ENCODE measurements at places on chromosomes 5 and 9.

DNA sequence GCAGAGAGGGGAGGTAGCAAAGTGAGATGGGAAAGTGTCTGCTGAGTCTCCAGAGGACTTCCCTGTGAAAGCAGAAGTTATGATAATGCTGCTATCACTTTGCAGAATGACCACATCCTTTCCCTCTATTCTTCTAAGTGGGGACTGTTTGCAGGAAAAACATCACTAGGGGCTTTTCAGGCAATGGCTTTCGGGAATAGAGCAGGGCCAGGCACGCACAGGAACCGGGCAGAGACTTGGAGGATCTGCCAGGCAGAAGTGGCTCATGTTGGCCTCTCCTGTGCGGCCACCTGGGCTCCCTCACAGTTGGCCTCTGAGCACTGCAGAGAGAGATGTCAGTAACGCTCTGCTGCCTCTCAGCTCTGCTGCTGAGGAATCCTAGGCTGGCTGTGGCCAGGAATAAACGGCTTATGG, 214.7 kb downstream of the MAST4 start:
- DNase-seq, result no peak

DNA sequence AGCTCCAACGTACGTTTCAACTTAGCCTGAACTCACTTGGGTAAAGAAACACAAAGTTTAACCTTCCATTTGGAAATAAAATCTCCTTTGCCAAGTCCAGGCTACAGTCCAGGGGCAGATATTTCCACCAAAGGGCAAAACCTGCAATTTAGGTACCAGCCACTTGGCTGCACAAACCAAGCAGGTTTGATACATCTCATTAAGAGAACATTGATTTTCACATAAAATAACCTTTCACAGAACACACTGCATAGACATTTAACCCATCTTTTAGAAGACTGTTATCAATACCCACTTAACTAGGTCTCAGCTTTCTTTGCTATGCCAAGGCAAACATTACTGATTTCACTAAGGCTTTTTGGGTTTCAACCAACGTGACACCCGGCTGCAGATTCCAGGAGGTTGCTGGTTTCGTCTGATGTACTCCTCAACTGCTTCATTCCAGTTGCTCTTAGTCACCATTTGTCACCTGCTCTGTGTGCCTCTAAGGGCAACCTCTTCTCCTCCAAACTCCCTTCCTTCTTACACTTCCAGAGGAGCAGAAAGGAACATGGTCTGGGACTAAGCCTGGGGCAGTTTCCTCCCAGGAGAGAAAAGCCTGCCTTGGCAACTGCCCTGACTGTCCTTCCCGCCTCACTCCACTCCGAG, 67.1 kb downstream of the EPB41L4B start:
- no peak for DNase-seq

DNA sequence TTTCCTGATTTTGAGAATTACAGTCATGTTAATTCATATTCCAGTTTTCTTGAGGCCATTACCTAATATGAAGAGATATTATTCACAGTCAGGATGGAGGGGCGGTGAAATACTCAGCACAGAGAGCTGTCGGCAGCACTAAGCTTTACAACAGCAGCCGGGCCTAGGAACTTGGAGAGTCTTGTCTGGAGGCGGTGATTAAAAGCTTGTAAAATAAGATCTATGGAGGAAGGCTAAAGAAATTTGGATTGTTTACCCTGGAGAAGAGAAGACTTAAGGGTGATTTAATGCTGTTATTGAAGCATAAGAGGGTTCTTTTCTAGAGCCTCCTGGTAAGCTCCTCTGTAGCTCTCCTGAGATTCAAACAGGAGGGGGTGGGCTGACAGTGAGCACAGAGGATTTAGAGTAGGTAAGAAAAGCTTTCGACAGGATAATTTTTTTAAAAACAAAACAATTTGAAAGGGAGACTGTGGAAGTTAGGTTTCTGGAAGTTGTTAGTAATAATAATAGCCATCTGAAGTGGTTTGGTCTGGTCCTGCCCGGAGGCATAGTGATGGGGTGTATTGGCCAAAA, 406.3 kb upstream of the ADAMTSL1 start:
- no peak for DNase-seq

DNA sequence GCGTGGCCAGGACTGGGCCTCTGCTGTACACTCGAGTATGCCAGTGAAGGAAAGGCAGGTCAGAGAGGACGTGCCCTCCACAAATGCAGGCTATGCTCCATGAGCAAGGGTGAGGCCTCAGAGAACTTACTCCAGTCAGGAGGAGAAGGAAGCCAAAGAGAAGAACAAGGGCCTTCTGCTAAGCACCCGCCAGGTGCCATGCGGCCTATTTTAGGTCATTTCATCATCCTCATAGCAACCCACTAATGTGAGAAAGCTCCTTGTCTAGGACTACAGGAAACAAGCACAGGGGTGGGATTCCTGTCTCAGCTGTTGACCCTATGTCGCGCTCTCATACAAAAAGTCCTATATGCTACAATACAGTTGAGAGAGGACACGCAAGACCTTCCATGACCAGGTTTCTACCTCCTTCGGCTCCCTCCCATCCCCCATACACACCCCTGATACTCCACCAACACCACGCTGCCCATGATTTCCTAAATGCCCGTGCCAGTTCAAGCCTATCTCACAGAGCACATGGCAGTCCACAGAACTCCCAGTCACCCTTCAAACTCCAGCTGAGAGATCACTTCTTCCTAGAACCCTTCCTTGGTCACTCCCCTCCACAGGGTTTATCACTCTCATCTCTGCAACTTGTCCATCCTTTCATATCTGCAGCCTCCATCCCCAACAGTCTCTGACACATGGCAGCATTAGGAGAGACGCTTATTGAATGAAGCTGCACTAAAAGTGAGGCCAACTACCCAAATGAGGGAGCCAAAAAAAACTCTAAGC, 26.8 kb downstream of the PSMB7 start:
- DNase-seq, result no peak

DNA sequence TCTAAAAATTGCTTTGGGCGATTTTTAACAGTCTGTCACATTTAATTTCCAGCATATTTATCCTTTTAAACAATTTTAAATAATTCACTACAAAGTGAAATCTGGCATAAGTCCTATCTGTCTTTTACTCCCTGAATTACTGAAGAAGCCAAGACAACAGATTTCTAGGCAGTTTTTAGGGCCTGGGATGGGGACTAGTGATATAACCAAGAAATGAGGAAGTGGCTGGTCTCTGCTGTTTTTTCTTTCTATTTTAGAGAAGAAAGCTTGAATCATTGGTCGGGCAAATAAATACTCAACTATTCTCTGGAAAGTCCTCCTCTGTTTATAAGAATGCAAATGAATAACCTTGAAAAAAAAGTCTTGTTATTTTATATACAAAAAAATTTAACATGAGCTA, 79.7 kb upstream of the SSBP2 start:
- no peak for DNase-seq

DNA sequence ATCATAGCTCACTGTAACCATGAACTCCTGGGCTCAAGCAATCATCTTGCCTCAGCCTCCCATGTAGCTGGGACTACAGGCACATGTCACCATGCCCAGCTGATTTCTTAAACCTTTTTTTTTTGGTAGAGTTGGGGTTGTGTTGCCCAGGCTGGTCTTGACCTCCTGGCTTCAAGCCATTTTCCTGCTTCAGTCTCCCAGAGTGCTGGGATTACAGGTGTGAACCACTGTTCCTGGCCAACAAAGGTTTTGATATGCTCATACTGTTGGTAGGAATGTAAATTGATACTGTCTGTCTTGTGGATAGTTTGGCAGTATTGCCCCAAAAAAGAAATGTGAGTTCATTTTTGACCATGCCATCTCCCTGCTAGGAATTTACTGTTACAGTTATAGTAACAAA, 77.4 kb upstream of the TMEM171 start:
- no peak for DNase-seq

- no peak for DNase-seq
Measured at GRCh38 chr5:119385536-119386128, 29.8 kb downstream of the TNFAIP8 start.

DNA sequence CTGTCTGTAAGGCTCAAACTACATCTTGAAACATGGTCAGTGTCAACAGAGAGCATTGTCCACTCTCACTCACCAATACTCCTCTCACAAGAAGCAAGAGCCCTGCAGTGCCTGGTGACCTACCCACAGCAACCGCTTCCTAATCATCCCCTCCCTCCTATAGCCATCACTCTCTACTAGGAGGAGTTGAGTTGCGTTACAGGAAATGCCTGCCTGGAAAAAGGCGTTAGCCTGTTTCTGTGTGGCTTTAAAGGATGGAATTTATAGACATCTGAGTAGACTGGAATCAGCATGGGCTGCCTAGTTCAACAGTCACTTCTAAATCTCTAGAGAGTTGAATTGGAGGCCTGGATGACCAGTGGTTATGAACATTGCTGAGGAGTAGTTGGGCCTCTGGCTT, 108.3 kb upstream of the FER start:
- DNase-seq, result no peak

GRCh38 chr9:110255463-110256379, 586 bp downstream of the TXN start:
- DNase-seq, result no peak

- DNase-seq, result no peak
Measured at GRCh38 chr9:95766906-95767305, 108.6 kb upstream of the ERCC6L2 start.

- DNase-seq, result no peak
Measured at GRCh38 chr9:125493384-125493783, 213.6 kb downstream of the MAPKAP1 start.

GRCh38 chr5:83517072-83517687, 45.6 kb downstream of the VCAN start:
- DNase-seq, result no peak

DNA sequence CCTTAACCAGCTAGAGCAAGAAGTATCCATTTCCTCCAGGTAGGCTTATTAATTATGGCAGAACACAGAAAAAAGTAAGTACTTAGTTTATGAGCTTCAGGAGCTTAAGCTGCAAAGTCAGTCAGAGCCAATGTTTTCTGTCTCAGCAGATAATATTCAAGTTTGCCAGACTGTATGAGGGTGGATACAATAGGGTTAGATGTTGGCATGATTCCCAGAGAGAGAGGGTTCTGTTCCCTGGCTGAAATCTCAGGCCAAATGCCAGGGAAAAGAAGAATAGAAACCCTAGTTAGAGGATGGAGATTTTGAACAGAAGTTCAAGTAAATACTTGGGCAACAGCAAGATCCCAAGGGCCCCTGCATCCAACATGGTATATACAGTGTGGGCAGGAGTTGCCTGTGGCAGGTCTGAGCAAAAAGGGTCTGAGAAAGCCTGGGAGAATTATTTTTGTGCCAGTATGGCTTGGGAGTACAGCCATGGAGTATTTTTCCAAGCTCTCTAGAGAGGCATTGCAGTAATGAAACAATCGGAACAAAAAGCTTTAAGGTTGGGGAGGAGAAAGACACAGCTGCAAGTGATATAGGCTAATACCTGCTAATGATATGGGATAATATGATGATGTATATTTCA, 31.0 kb upstream of the ISOC1 start:
- no peak for DNase-seq

GRCh38 chr5:37717613-37718431, 122.0 kb downstream of the GDNF start:
- no peak for DNase-seq

- DNase-seq, result no peak
Measured at GRCh38 chr5:59007460-59008063, 424.7 kb downstream of the RAB3C start.

DNA sequence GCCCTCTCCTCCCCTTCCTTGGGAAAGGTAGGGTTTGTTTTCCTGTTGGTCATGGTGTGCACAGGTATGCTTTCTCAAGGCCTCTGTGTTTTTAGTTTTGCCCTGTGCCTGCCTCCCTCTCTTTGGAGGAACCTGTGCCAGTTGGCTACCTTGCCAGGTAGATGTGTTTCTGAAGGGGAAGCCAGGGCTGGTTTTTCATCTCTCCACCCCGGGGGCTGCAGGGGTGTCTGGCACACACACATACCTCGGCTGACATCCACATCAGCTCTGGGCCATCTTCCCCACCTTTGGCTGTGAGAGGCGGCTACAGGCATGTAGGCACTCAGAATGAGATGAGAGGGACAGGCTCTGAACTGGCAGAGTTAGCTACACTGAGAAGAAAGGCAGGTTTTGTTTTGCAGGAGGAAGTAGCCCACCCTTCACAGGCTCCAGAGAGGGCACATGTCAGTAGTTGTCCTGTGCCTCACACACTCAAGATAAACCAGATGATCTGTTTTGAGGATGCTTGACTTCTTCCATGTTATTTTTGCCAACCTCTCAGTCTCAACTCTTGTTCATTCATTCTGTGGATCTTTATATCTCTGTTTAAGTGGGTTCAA, 9.7 kb downstream of the RGMB start:
- no peak for DNase-seq

DNA sequence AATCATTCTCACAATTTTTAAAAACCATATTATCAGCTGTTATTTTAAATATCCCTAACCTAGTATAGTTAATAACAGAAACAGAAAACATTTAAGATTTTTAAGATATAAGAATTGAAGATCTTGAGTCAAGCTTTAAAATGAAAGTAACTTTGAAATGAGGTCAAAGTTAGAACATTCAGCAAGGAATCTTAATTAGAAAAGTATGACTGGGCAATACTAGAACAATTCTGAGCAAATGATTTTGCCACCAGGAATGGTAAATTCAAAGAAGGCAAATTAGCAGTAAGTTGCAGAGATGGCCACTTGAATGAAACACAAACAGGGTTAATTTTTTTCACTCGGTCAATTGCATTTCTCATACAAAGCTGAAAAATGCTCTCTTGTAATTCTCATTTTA, 117.9 kb downstream of the NXNL2 start:
- DNase-seq, result no peak

DNA sequence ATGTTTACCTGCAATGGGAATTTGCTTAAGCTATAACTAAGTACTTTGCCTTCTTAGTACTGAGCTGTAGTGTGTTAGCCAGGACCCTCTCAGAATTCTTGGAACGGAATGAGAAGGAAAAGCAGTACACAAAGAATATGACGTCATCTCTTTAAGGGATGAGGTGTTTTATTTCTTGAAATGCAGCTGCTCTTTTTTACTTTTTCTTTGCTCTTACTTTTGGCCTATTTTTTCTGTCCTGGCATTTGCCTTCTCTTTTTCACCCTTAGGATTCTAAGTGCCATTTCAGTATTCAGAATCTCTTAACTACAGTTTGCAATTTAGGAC, 10.1 kb downstream of the KIF2A start:
- no peak for DNase-seq

DNA sequence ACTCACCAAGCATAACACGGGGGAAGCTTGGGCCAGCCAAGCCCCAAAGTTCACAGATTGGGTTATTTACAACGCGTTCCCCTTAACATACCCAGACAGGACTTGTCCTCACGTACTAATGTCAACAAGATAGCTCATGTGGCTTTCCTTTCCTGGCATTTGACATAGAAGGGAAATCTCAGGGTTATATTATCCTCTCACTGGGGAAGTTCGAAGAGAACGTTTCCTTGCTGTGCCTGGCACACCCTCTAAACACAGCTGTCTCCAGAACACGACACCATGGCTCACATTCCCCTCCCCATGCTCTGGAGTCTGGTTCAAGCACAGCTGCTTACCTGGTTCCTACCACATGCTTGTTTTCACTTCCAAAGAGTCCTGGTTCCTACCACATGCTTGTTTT, 46.8 kb upstream of the OTULINL start:
- no peak for DNase-seq

- no peak for DNase-seq
Measured at GRCh38 chr5:169268019-169268418, 32.9 kb downstream of the SLIT3 start.

- DNase-seq, result no peak
Measured at GRCh38 chr5:123813937-123814624, 302.1 kb downstream of the CSNK1G3 start.

- DNase-seq, result no peak
Measured at GRCh38 chr5:170769898-170770416, 13.6 kb upstream of the GABRP start.
